DND-41 (cell line): ENCODE measurements at places on chromosomes 12 and 14.

- H3K27me3 ChIP-seq: peaks cover 10% of the 10 kb centered on the region
- H3K4me3 ChIP-seq: no peak overlapping the region
- no peak overlapping the region for H3K27ac ChIP-seq
- no peaks in the 10 kb centered on the region for H3K36me3 ChIP-seq
- DNase-seq: no peak
Measured at GRCh38 chr12:112551681-112552080, 132.9 kb downstream of the PTPN11 start.

- peaks cover 63% of the 10 kb centered on the region for H3K4me1 ChIP-seq
- no peaks in the 10 kb centered on the region for H3K27me3 ChIP-seq
- H3K36me3 ChIP-seq: peaks cover 17% of the 10 kb centered on the region
- peak; percentile 76 for DNase-seq
Measured at GRCh38 chr12:6927379-6928021, at the start of gene ATN1. TSS of gene ATN1 (plus strand) at chr12:6927959. CDS start at chr12:6934002, 6,043 bp downstream.

DNA sequence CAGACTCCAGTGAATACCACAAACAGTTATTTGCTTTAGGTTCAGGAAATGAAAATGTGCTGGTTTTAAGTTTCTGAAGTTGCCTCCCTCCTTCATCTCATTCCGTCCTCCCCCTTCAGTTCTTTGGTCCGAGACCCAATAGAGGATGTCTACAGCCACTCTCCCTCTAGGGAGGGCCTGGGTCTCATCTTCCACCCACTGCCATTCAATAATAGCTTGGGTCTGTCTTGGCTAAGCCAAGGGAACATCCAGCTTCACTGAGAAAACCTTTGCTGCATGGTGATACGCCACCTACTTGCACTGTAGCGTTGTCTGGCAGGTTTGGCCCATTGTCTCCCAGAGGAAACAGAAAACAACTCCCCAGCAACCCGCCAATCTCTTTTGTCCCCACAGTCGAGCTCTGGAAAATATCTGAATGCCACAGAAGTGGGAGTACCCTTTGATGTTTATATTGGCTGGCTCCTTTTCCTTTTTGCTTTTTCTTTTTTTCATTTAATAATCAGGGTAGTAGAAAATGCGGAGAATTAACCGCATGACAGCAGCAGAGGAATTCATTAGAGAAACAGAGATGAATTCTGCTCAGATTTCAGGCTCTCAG lies 380.1 kb downstream of the RAD51B start:
- DNase-seq: no peak
- no peaks in the 10 kb centered on the region for H3K27me3 ChIP-seq
- no peaks in the 10 kb centered on the region for H3K36me3 ChIP-seq

GRCh38 chr12:95977764-95978305 lies 18.3 kb downstream of the HAL start:
- no peaks in the 10 kb centered on the region for H3K4me1 ChIP-seq
- H3K27ac ChIP-seq: no peak overlapping the region
- no peak overlapping the region for H3K4me3 ChIP-seq
- no peaks in the 10 kb centered on the region for H3K27me3 ChIP-seq

DNA sequence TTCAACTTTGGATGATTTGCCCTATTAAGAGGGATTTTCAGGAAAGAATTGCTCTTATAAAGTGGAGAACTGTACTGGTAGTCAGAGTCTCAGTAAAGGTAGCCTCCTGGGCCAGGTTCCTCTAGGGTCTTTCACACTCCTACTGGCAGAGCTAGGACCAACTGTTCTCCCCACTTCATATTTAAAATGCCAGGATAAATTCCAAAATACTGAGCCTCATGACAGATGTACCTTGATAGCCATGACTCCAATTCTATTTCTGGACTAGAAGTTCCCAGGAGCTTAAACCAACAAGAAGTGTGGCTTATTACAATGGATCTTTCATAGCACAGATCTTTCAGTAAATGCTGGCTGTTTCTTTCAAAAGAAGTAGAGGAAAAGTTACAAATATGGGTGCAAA lies 126.5 kb downstream of the C12orf75 start:
- no peak overlapping the region for H3K27ac ChIP-seq
- H3K27me3 ChIP-seq: peaks cover 2% of the 10 kb centered on the region
- no peaks in the 10 kb centered on the region for H3K4me1 ChIP-seq
- no peak overlapping the region for H3K4me3 ChIP-seq
- no peak for DNase-seq

DNA sequence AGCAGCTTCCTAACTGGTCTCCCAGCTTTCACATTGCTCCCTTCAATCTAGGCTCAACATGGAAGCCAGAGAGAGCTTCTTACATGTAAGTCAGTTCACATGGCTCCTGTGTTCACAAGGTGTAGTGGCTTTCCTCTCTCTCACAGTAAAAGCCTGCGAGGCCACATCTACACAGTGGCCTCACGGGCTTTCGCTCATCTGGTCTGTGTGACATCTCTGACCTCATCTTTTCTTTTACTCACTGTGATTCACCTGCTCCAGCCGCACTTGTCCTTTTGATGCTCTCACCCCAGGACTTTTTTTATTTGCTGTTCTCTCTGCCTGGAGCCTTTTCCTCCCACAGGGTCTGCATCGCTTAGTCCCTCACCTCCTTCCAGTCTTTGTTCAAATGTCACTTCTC lies 122.1 kb downstream of the SLC5A8 start:
- no peaks in the 10 kb centered on the region for H3K36me3 ChIP-seq
- no peak overlapping the region for H3K4me3 ChIP-seq
- H3K27me3 ChIP-seq: no peaks in the 10 kb centered on the region
- no peak overlapping the region for H3K27ac ChIP-seq

DNA sequence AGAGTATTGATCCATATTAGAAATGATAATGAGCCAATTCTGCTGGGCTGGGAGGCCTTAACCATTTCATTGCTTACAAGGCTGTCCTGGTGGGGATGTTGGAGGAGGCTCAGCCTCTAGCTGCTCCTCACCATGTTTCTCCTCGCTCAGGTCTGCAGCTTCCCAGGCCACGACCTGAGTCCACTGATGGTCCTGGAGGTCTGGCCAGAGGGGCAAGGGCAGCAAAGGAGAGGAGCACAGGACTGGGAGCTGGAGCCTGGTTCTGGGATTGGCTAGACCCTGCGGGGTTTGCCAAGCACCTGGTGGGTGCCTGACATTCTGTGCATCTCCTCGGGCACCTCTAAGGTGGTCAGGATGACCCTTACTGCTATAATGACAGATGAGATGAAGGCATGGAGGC lies 92.6 kb downstream of the KIF26A start:
- H3K27me3 ChIP-seq: no peaks in the 10 kb centered on the region
- no peak overlapping the region for H3K4me3 ChIP-seq
- H3K36me3 ChIP-seq: no peaks in the 10 kb centered on the region
- H3K27ac ChIP-seq: no peak overlapping the region
- no peak for DNase-seq

GRCh38 chr14:60250257-60251035 lies 1.4 kb downstream of the PPM1A start:
- DNase-seq: no peak
- H3K4me1 ChIP-seq: peaks cover 47% of the 10 kb centered on the region
- peak overlapping the region; percentile 71 for H3K27ac ChIP-seq
- peaks cover 2% of the 10 kb centered on the region; the same call in 1 of the 2 replicates for H3K36me3 ChIP-seq

- H3K4me1 ChIP-seq: no peaks in the 10 kb centered on the region
- H3K36me3 ChIP-seq: no peaks in the 10 kb centered on the region
- no peak for DNase-seq
- H3K27ac ChIP-seq: no peak overlapping the region
Measured at GRCh38 chr14:39875028-39875427, 442.8 kb upstream of the FBXO33 start.

DNA sequence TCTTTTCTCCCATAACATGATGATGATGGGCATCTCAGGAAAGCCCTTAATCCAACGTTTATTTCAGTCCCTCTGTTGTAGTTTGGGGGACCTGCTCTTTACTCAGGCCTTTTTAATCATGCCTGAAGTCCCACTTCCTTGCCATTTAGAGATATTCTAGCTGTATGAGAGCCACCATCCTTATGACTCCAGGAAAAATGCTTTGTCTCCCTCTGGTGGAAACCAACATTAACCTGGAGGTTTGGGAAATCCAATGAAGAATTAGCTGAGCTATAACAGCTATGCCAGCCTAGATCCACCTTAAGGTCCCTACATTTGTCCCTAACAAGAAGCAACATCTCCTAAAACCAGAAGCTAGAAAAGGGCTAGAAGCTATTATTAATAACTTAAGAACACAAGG lies 1399.1 kb downstream of the LRFN5 start:
- no peaks in the 10 kb centered on the region for H3K27me3 ChIP-seq
- no peak overlapping the region for H3K4me3 ChIP-seq
- H3K36me3 ChIP-seq: no peaks in the 10 kb centered on the region
- no peak overlapping the region for H3K27ac ChIP-seq
- H3K4me1 ChIP-seq: no peaks in the 10 kb centered on the region

- no peaks in the 10 kb centered on the region for H3K36me3 ChIP-seq
- no peak overlapping the region for H3K4me3 ChIP-seq
- H3K27ac ChIP-seq: no peak overlapping the region
- peaks cover 8% of the 10 kb centered on the region for H3K27me3 ChIP-seq
- H3K4me1 ChIP-seq: no peaks in the 10 kb centered on the region
- DNase-seq: peak; percentile 16
Measured at GRCh38 chr14:105830171-105830570, 303.8 kb downstream of the TMEM121 start.

DNA sequence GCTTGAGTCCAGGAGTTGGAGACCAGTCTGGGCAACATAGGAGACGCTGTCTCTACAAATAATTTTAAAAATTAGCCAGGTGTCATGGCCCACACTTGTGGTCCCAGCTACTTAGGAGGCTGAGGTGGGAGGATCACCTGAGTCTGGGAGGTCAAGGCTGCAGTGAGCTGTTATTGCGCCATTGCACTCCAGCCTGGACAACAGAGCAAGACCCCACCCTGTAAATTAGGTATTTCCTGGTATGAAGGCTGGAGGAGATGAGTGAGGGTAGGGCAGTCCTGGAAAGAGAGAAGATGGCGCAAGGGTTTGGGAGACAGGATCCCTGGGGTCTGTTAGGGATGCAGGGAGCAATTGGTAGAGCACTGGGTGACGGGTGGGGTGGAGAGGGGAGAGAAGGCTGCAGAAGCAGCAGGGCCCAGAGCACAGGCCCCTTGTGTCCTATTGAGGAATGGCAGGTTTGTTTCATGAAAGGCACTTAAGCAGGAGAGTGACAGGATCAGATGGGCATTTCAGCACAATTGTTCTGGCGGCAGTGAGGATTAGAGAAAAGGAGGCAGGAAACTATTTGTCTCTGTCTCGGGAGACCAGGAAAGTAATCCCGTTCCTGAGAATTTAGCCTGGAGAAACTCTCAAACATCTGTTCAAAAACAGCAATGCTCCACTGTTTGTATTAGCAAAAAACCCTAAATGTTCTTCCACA lies 47.2 kb upstream of the KTN1 start:
- no peaks in the 10 kb centered on the region for H3K36me3 ChIP-seq
- no peak overlapping the region for H3K4me3 ChIP-seq
- no peak overlapping the region for H3K27ac ChIP-seq

DNA sequence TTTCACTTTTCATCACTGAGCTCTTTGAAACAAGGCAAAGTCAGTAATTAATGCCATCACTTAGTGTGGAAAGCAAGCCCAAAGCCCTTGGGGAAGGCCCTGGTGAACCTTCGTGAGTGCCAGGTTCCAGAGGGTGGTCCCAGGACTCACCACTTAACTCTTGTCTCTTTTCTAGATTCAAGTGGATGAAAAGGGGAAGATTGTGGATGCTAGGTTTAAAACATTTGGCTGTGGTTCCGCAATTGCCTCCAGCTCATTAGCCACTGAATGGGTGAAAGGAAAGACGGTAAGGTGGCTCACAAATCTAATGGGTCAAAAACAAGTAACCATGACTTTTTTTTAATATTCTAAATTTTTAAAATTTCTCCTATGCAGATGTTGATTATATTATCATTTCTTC lies 2.8 kb downstream of the ISCU start:
- DNase-seq: no peak
- H3K4me3 ChIP-seq: no peak overlapping the region
- peaks cover 42% of the 10 kb centered on the region for H3K4me1 ChIP-seq
- no peaks in the 10 kb centered on the region for H3K27me3 ChIP-seq

DNA sequence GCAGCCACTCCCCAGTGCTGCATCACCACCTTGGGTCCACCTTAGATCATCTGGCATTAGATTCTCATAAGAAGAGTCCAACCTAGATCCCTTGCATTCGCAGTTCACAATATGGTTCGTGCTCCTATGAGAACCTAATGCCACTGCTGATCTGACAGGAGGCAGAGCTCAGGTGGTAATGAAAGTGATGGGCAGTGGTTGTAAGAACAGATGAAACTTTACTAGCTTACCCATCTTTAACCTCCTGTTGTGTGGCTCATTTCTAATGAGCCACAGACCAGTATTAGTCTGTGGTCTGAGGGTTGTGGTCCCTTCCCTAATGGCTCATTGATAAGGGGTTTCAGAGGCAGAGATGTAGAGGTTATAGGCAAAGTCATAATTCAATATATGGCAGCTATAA lies 615.9 kb upstream of the MIS18BP1 start:
- no peak for DNase-seq
- no peaks in the 10 kb centered on the region for H3K36me3 ChIP-seq
- no peak overlapping the region for H3K4me3 ChIP-seq
- no peak overlapping the region for H3K27ac ChIP-seq
- H3K27me3 ChIP-seq: no peaks in the 10 kb centered on the region

DNA sequence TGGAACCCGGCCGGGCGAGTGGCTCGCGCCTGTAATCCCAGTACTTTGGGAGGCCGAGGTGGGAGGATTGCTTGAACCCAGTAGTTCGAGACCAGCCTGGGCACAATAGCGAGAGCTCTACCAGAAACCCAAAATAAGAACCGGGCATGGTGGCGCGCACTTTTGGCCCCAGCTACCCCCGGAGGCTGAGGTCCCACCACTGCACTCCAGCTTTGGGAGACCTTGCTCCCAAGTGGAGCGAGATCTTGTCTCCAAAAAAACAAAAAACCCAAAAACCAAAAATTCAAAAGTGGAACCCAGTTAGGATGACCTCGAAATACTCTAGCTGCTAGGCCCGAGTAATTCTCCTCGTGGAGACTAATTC lies 769 bp upstream of the VTI1B start:
- no peak for DNase-seq
- peaks cover 31% of the 10 kb centered on the region for H3K36me3 ChIP-seq
- H3K27me3 ChIP-seq: no peaks in the 10 kb centered on the region
- peak overlapping the region; percentile 39; the same call in 1 of the 2 replicates for H3K4me3 ChIP-seq
- H3K27ac ChIP-seq: peak overlapping the region; percentile 92

- H3K27me3 ChIP-seq: peaks cover 4% of the 10 kb centered on the region
- H3K27ac ChIP-seq: no peak overlapping the region
- H3K36me3 ChIP-seq: no peaks in the 10 kb centered on the region
- H3K4me3 ChIP-seq: no peak overlapping the region
- H3K4me1 ChIP-seq: peaks cover 9% of the 10 kb centered on the region; the same call in 1 of the 2 replicates
- peak; percentile 11 for DNase-seq
Measured at GRCh38 chr12:30847259-30847658, 79.3 kb upstream of the TSPAN11 start.

- H3K4me1 ChIP-seq: peaks cover 12% of the 10 kb centered on the region
- no peak for DNase-seq
- no peak overlapping the region for H3K27ac ChIP-seq
- no peaks in the 10 kb centered on the region for H3K27me3 ChIP-seq
- H3K4me3 ChIP-seq: no peak overlapping the region
Measured at GRCh38 chr14:50943261-50943942, 881 bp downstream of the PYGL start.

- DNase-seq: peak; percentile 53
- H3K4me3 ChIP-seq: no peak overlapping the region
- no peak overlapping the region for H3K27ac ChIP-seq
- H3K27me3 ChIP-seq: no peaks in the 10 kb centered on the region
- no peaks in the 10 kb centered on the region for H3K36me3 ChIP-seq
Measured at GRCh38 chr12:27142101-27142721, 59.8 kb upstream of the C12orf71 start.

GRCh38 chr12:121366063-121366459 lies 13.8 kb upstream of the ANAPC5 start:
- H3K4me1 ChIP-seq: no peaks in the 10 kb centered on the region
- no peak overlapping the region for H3K4me3 ChIP-seq
- peaks cover 9% of the 10 kb centered on the region for H3K27me3 ChIP-seq
- no peaks in the 10 kb centered on the region for H3K36me3 ChIP-seq
- H3K27ac ChIP-seq: no peak overlapping the region
- no peak for DNase-seq
